ENCODE measurements at places on chromosomes 11 and 22. TPM values are rescaled to one million over a fixed set of nuclear protein-coding genes. Genes with fewer than 3 reads are reported as not detected.

The SMIM35 gene
- not detected for total RNA-seq

The ACTN3 gene
- under 0.01 TPM for total RNA-seq

The PRODH gene
- 9.4 TPM for total RNA-seq

The PGR gene
- not detected for total RNA-seq

The LGR4 gene
- 38.9 TPM for total RNA-seq

The SLC22A8 gene
- not detected for total RNA-seq

The CD3E gene
- total RNA-seq: 0.07 TPM

The OR8A1 gene
- not detected for total RNA-seq
